Mammary epithelial cell (primary cell): ENCODE measurements at places on chromosomes 11 and 22.

- DNase-seq = no peak
Measured at GRCh38 chr11:78346799-78347198, 70.8 kb downstream of the GAB2 start.

- DNase-seq = peak; percentile 95
Measured at GRCh38 chr11:112086422-112087191, at the start of the genes SDHD and TIMM8B. TSS of gene SDHD (plus strand) at chr11:112086873. CDS start at chr11:112086908, 35 bp downstream. TSS of gene TIMM8B (minus strand) at chr11:112086756. CDS start at chr11:112086723, 33 bp downstream.

GRCh38 chr22:31977939-31978338 lies 33.6 kb downstream of the YWHAH start:
- no peak for DNase-seq

DNA sequence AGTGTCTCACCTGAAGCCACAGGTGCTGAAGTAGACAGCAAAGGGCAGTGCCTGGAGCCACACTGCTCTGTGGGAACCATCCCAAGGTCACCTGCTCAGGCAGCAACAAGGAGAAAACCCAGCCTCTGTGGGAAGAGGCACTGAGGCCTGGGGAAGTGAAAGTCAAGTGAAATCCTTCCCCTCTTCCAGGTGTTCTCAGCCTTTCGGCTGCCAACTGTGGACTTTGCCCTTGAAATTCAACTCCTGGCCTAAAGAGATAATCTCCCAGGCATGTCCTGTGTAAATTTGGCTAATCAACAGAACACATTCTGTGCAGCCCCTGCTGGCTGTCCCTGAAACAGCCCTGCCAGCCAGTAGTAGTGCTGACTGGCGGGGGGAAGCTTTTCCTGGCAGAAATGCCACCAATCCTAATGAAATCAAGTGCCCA lies 112.1 kb downstream of the RPL27A start:
- DNase-seq = no peak

DNA sequence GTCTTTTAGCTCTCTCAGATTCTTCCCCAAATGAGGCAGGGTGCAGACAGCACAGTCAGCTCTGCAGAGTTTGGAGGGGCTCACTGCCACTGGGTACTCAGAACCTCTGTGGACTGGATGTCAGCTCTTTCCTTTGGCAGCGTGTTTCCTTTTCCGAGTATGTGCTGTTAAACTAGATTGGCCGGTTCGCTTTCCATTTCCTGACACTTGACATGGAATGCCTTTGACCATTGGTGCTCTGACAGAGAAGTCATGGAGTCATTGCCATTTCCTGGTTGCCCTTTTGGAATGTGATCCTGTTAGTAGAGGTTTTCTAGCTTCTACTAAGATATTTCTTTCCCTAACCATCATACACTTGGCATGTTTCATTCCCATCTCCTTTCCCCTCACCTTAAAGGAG lies 86.7 kb downstream of the SWAP70 start:
- no peak for DNase-seq

DNA sequence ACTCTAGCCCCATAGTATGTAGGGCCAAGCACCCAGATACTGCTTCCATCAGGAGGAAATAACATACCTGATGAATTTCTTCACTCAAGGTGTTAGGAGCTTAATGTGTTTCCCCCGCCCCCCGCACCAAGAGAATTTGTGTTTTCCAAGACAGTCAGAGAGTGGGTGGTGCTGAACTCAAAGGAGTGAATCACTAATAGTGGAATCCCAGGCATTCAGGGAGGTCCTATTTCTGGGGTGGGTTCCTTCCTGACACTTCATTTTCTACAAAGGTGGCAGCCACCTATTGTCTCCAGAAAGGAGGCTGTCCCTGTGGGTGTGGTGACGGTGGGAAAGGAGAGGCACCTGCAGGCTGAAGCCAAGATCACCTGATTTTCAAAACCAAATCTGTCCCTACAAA lies 50.8 kb upstream of the ELF5 start:
- peak; percentile 55 for DNase-seq

GRCh38 chr22:26981541-26981940 lies 324.2 kb downstream of the MIAT start:
- DNase-seq = no peak

DNA sequence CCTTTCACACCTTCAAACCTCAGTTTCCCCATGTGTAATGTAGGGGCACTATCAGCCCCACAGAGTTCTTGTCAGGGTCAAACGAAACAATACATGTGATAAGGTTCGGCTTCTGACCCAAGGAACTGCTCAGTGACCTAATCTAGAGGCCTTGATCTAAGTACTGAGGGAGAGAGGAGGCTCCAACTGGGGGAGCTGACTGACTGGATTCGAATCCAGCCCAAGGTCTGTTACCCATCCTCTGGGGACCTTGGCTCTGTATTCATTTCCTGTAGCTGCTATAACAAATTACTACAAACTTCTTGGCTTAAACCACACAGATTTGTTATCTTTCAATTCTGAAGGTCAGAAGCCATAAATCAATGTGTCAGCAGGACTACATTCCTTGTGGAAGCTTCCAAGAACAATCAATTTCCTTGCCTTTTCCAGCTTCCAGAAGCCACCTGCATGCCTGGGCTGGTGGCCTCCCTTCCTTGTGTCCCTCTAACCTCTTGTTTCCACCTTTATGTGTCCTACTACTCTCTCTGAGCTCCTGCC lies 10.7 kb upstream of the ANAPC15 start:
- DNase-seq = no peak
